CD4-positive, alpha-beta T cell treated with Interferon gamma for 1 hour (primary cell): ENCODE measurements at places on chromosomes 3 and 15.

GRCh38 chr3:133152056-133152455 lies 113.9 kb downstream of the TMEM108 start:
- DNase-seq: no peak

DNA sequence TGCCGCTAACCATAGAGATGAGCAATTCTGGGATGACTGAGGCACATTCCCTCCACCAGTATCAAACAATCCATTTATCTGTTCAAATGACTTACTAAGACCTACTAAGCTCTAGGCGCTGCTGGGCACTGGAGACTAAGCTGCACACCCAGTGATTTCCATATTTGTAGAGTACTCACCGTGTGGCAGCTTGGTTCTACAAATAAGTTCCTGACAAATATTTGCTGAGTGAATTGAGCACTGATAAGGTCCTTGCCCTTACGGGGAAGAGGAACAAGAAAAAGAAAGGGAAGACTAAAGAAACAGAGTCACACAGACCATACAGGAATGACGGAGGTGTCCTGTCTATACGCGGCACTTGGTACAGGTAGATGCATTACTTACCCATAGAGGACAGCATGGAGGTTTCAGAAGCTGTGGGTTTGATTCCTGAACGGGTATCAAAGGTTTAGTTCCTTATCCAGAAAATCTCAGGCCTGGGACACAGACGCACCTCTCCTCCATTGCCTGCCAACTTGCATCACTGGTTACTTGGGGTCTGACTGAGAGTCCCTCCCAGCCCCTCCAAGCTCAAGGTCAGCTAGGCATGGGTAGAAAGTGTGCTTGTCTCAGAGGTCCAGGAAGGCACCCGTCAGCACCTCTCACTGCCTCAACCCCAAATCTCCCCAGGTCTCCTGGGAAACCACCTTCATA lies 298.6 kb upstream of the LYSMD4 start:
- DNase-seq: no peak

DNA sequence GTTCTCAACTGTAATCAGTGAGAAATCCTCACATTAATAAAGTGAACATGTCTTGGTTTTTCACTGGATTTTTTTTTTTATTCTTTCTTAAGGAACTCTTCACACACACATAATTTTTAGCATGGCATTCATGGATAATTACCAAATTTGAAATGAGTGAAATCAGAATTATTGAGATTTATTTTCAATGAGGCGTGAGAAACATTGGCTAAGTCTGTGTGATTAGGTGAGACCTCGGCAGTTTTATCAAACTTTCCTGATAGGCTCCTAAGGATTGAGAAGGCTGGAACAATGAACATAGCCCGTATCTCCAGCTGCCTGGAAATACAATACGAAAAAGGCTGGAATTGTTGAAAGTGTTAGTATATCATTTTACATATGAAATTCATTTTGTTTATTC lies 35.5 kb downstream of the MDFIC2 start:
- no peak for DNase-seq

- no peak for DNase-seq
Measured at GRCh38 chr15:34206011-34206410, 3.9 kb downstream of the KATNBL1 start.

DNA sequence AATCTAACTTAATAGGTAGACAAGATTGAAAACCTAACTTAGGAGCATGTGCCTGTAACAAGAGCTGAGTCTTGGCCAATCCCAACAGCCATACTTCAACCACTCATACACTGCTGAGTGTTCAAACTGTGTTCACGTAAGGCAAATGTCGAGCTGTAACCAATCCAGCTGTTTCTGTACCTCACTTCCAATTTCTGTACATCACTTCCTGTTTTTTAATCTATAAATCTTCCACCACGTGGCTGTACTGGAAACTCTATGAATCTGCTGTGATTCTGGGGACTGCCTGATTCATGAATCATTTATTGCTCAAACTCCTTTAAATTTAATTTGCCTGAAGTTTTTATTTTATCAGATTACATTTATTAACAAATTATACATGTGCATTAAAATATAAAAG lies 44.6 kb upstream of the NEDD4 start:
- no peak for DNase-seq

- DNase-seq: no peak
Measured at GRCh38 chr3:47890126-47890827, 87.3 kb downstream of the DHX30 start.

DNA sequence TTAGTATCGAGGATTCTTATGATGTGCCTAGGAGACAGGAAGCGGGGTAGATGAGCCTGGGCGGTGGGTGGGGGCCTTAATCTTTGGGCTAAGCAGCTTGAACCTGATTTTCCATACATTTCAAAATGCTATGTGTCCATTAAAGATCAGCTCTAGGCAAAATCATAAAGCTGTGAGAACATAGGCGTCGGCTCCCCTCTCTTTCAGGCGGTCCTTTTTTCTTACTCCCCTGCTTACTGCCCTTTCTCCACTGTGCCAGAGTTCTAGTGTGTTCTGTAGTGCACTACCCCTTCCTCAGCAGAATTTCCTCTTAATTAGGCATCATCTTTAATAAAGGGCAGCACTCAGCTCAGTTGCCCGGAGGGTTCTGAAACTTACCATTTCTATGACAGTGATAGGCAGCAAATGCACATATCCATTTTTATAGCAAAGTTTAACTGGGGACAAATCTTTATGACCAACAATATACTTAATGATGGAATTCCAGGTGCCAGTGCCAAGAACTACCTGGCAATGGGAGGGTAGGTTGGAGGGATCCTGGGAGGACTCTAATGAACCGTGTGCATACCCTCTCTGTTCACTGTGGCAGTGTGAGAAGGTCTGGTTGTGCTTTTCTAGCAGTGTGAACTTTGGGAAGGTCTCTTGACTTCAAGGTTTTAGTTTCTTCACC lies 404.5 kb upstream of the TPM1 start:
- DNase-seq: no peak

GRCh38 chr15:81296673-81297072 lies 27.3 kb downstream of the STARD5 start:
- DNase-seq: peak; percentile 80

GRCh38 chr3:191198480-191198879 lies 561 bp upstream of the OSTN start:
- no peak for DNase-seq

DNA sequence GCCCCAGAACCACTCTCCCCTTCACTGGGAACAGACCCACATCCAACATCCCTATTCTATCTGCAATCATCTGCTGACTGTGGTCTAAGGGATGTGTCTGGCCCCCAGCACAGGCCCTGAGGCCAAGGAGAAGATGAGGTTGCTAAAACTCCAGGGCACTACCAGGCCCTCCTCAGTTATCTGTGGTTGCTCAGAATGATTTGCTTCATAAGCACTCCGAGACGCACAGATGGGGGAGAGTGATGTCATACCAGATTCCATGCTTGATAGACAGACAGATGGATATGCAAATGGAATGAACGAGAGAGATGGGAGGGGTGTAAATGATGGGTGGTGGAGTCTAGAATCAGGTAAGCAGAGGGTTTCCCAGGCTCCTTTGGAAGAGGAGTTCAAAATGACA lies 57.8 kb downstream of the CEMIP start:
- DNase-seq: no peak

- peak; percentile 68 for DNase-seq
Measured at GRCh38 chr3:133927540-133928066, 31.9 kb upstream of the RAB6B start.
